ENCODE measurements at places on chromosomes 2 and 18.

- no peak for DNase-seq
Observed at GRCh38 chr18:62368100-62368499, 43.0 kb downstream of the TNFRSF11A start.

GRCh38 chr2:1272835-1273234 is 140.4 kb upstream of the TPO start:
- no peak for DNase-seq

- no peak for DNase-seq
Observed at GRCh38 chr2:178309541-178309940, 115.2 kb downstream of the OSBPL6 start.

DNA sequence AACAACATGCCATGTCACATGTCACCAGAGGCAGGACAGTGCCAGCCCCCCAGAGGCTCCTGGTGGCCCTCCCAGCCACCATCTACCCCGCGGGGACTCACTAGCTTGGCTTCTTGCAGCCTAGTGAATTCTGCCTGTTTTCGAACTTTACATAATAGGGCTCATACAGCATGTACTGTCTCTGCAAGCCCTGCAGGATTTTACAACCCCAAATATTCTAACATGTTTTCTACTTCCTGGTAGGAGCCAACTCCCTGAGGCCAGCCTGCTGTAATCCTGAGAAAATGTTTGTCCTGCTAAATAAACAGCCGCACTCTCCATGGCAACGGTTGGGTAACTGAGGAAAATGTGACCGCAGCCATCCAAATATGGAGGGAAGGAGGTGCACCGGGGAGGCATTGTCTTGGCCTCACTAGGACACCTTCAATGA is 2.7 kb downstream of the PER2 start:
- peak; percentile 46 for DNase-seq

DNA sequence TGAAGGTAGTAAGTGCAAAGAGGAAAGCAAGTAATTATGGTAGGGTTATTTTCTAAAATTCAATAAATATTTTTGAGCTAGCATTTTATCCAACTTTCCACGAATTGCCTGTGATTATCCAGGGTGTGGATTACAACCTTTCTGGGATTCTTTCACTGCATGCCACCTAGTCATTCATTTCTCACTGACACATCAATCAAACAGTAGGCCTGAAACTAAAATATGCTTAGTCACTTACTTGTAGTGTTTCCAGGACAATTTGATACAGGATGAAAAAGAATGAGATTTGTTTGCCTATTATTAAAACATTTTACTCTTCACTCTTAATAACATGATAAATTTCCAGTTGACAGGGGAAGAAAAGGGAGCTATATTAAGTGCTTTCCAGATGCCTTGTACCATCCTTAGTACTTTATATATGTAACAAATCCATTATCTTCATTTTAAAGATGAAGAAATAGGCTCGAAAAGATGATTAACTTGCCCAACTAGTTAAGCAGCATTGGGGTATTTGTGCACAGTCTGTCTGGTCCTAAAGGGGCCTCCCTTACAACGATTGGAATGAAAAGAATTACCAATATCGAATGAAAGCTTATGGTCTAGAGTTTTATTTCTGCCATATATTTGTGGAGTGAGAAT is 70.4 kb downstream of the KCTD1 start:
- no peak for DNase-seq

GRCh38 chr2:220269367-220269766 is 641.9 kb downstream of the SLC4A3 start:
- DNase-seq = no peak

DNA sequence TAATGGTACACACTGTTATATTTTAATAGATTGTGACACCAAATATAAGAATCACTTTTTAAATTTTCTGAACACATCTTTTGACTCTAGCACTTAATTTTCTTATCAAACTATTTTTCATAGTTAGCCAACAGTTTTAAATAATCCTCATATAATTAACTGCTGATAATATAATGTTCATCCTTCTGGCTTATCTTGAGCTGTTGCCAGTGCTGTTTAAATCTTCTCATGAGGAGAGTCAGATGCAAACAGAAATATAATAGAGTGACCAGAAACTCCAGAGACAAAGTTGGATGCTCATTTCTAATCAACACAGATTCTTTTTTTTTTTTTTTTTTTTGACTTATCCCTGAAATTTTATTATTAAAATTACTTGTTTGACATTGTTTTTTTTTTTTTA is 282.6 kb downstream of the SPAG16 start:
- DNase-seq = no peak

DNA sequence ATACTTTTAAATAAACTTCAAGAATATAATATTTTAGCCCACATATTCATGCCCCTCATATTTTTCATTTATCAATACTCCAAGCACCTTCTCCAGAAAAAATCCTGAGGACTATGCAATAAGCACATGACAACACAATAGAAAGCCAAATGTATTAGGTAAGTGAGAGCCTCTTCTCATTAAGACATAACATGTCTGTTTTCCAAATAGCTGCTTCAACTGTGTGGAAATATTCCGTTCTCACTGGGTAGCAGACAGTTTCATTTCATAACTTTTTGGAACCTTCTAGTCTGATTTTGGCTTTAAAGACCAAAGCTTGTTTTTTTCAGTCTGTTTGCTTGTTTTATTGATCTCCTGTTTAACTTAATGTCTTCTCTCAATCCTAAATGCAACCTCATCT is 137.8 kb downstream of the PIK3C3 start:
- no peak for DNase-seq

DNA sequence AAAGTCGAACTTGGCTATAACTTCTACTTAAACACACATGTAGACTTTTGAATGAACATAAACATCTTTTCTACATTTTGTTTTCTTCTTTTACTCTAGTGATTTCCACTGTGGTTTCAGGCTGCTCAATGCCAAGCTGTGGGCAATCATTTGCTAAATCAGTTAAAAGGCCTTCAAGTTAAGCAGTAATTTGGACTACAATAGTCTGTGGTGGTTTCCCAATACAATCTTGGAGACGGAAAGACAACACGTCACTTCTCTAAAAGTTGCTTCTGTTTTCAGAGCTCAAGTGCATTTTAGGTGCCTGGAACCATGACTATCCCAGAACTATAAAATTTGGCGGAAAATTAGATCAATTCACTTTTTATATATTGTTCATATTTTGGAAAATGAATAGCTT is 69.4 kb downstream of the TXNL1 start:
- DNase-seq = no peak

DNA sequence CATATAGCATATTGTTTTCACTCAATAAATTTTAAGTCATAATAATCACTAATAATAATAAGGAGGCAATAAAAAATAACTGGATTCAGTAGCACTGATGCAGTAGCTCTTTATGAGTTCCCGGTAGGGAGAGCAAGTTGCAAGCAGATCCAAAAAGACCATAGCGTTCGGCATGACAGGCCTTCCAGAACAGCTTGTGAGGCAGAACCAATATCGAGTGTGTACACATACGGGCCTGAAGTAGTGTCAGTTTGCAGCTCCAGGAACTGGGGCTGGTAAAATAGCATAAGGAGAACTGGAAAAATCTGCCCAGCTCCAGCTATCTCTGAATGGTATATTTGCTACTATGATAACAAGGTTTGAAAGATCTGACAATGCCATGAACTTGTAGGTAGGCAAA is 1607.8 kb upstream of the PIK3C3 start:
- DNase-seq = no peak

DNA sequence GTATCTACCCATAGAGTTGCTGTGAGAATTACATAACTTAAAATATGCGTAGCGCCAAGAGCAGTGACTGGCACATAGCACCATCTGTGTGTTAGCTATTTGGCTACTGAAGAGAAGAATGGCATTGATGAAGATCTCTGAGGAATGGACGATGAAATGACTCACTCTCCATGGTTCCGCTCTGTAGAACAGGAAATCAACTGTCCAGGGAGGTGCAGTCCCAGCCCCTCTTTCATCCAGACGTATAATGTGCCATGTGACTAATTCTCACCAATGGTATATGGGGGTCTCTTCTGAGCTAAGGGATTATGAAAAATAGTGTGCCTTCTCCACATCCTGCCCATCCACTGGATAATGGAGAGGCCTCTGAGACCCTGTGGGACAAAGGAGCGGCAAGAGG is 254.8 kb downstream of the CYP26B1 start:
- DNase-seq = no peak
